ENCODE measurements at places on chromosomes 5 and 9.

GRCh38 chr9:12719431-12719830, 26.2 kb downstream of the TYRP1 start:
- DNase-seq, result peak; percentile 52

DNA sequence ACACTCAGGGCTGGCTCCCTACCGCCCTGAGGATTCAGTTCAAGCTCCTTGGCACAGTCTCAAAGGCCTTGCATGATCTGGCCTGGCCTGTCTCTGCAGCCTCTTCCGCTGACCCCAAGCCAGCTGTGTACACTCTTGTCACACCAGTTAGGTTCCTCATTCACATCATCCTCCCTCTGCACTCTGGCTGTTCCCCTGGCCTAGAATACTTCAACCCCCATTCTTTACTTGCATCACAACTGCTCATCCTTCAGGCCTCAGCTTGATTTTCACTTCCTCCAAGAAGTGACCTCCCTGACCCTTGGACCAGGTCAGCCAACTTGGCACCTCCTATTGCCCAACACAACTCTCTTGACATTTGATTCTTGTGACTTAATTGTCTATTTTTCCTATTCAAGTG, 18.9 kb upstream of the PFDN1 start:
- no peak for DNase-seq

DNA sequence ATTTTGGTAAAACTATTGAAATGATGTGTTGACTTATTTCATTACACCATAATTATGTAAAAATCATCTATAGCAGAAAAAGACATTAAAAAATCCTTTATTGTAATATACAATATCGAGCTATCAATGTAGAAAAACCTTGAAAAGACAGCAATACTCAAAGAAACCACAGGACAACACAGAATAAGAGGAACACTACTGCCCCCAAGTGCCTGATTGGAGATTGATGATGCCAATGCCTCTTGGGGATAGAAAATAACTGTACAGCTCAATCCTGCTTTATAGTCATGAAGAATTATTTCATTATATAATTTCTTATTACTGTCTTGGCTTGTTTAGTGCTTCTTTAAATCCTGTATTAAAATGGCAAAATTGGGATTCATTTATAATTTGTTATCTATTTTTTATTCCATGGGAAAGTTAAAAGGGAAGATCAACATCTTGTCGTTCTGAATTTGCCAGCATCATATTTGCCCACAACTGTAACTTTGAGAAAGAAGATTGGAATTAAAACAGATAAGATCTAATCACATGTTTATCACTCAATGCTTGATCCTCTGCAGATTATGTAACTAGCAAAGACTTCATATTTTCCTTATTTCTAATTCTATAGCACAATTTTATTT, 337.5 kb downstream of the CDH9 start:
- peak; percentile 91 for DNase-seq

DNA sequence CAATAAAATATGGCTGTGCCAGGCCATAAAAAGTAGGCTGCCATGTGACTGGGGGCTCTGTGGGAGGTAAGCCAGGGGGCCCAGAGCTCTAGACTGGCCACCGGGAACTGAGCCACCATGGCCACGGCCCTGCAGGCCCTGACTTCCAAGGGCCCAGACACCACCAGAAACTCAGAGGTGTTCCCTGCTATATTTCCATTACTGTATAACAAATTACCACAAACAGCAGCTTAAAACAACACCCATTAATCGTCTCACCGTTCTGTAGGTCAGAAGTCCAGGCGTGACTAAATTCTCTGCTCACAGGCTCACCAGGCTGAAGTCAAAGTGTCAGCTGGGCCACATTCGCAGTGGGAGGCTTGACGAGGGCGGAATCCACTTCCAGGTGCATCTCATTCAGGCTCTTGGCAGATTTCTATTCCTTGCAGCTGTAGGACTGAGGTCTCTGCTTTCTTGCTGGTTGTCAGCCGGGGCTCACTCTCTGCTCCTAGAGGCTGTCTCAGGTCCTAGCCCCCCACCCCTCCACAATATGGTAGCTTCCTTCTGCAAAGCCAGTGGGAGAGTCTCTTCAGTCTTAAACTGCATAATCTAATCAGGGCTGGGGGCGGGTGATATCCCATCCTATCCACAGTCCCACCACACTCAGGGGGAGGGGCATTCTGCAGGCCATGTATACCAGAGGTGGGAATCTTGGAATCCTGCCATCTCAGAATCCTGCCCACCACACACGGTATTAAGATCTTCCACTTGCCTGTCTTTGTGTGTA, 125.4 kb downstream of the C5orf15 start:
- no peak for DNase-seq

- DNase-seq, result no peak
Measured at GRCh38 chr5:3599226-3600105, 3.8 kb downstream of the IRX1 start.

- DNase-seq, result no peak
Measured at GRCh38 chr9:127078336-127078735, 44.1 kb downstream of the ANGPTL2 start.

- no peak for DNase-seq
Measured at GRCh38 chr9:87586731-87587355, 89.2 kb downstream of the DAPK1 start.

GRCh38 chr9:27572061-27572460, 1.2 kb downstream of the C9orf72 start:
- no peak for DNase-seq

DNA sequence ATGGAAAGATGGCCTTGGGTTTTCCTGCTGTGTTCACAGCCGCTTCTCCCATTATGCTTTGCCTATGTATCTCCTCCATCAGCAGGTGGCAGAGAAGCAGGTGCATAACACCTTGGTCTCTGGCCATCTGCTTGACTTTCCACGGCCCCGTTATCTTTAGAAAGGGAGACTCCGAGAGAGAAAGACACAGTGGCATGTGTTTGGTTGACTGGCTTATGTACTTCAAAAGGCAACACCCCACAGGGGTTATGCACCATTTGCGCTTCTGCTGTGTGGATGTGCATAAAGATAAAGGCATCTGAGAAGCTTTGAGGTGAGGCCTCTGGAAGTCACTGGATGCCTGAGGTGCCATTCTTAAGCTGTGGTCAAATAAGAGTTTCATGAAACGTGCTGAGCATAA, 138.4 kb downstream of the EGFLAM start:
- DNase-seq, result no peak

DNA sequence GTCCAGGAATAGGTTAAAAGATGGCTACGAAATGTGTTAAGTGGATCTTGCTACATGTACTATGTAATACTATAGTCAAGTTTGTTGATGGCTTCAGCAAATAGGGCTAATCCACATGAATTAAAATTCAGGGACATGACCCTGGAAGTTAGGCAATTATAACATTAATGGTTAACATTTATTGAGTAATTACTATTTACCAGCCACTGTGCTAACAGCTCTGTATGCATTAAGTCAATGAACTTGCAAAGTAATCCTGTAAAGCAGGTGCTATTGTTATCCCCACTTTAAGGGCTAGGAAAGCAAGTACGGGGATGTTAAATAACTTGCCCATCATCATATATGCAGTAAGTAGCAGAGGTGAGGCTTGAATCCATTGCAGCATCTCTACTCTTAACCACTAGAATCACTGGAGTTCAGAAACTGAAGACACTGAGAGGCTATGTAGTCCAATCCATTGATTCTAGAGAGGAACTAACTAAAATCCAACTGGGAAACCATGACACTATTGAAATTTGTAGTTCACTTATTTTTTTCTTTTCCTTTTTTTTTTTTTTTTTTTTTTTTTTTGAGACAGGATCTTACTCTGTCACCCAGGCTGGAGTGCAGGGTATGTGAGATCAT, 77.5 kb upstream of the SPINK5 start:
- no peak for DNase-seq

DNA sequence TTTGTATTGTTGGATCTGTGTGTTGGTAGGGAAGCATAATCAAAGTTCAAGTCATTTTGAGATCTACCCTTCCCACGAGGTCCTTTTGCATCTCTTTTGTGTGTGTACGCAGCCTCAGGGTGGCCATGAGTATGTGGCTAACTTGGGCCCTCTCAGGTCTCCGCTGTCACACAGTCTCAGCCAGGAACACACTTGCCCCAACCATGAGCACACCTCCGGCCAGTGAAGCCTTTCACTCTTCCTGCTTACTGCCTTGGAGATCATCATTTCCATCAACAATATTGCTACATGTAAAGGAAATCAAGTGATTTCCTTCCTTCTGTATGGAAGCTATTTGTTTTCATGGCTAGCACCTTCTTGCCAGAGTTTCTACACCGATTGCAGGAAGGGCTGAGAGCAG, 13.9 kb downstream of the ZNF346 start:
- DNase-seq, result no peak

DNA sequence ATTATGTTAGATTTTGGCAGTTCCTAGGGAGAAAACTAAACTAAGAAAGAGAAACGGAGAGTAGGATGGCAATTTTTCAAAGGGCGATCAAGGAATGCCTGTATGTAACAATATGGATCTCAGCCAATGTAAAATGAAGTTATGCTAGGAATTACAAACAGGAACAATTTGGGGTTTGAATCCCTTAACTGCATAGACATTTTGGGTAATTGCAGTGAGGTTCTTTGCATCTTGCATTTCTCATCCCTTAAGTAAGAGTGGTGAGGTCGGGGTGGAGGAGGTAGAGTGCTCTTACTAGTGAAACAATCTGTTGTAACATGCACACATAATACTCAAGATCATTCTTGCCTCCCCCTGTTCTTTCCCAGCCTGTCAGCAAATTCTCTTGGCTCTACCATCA, 137.6 kb downstream of the NPR3 start:
- no peak for DNase-seq

GRCh38 chr9:133656211-133657119, 20.3 kb downstream of the DBH start:
- no peak for DNase-seq

GRCh38 chr5:164505791-164506190, 1000.4 kb downstream of the MAT2B start:
- no peak for DNase-seq

- DNase-seq, result no peak
Measured at GRCh38 chr5:107876906-107877305, 206.2 kb upstream of the EFNA5 start.

GRCh38 chr9:93091453-93092081, 4.5 kb upstream of the CARD19 start:
- no peak for DNase-seq

DNA sequence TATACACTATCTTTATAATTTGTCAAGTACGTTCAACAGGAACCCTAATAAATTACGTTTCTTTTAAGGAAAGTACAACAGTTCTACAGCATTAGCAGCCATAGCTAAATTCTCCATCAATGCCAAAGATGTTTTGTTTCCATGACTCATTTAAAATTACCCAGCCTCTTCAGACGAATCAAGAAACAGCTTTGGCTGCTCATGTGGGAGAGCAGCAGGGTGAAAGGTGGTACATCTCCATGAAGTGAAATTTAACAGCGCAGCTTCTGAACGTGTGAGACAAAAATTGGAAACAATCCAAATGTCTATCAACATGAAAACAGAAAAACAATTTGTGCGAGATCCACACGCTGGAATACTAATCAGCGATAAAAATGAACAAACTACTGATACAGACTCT, 327.3 kb upstream of the CDH6 start:
- no peak for DNase-seq

- DNase-seq, result no peak
Measured at GRCh38 chr9:131676431-131676972, 63.4 kb downstream of the RAPGEF1 start.

- DNase-seq, result no peak
Measured at GRCh38 chr5:139930406-139930805, 112.7 kb downstream of the NRG2 start.

DNA sequence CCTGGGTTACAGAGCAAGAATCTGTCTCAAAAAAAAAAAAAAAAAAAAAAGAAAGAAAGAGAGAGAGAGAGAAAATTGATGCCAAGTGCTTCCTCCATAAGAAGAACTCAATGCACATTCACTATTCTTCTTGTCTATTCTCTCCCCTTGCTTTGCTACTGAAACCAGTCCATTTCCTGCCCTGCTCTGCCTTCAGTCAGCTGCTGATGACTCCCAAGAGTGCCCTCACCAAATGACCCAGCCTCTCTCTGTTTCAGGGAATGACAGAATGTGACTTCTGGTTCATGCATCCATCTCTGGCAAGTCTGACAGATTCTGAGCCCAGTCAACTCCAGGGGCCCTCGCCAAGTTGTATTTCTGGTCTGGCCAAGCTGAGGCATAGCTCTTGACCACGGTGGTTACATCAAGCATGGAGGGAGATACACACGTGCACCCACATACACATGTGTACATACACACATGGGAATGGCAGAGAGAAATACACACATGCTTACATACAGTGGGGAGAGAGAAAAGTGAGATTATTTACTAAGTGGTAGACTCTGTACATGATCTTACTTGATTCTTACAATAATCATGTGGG, 106.2 kb downstream of the NSG2 start:
- no peak for DNase-seq

DNA sequence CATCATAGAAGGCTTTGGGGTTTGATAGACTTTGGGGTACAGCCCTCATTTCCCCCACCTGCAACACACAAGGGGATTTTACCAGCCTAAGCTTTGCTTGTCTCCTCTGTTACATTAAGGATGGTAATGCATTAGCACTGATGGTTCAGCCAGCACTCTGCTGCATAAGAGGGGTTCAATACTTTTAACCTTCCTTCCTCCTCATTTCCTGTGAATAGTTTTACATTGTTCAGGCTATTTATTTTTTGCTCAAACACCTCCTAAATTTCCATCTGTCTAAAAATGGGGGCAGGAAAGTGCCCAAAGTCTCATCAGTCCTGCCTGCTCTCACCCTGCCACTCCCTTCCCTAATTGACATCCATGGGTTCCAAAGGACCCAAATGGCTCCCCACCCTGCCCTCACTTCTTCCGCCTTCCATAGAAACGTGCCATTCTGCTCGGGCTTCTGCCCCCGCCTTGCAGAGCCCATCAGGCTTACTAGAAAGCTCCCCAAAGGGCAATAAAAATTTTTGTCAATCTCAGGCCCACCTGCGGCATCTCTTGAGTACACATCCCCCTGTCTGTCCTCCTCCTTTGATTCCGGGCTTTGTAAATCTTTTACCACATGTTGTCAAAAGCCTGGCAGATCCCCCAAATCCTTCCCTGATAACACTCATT, 239.5 kb upstream of the SLC24A2 start:
- no peak for DNase-seq

GRCh38 chr5:33334829-33335228, 105.9 kb upstream of the TARS1 start:
- no peak for DNase-seq

DNA sequence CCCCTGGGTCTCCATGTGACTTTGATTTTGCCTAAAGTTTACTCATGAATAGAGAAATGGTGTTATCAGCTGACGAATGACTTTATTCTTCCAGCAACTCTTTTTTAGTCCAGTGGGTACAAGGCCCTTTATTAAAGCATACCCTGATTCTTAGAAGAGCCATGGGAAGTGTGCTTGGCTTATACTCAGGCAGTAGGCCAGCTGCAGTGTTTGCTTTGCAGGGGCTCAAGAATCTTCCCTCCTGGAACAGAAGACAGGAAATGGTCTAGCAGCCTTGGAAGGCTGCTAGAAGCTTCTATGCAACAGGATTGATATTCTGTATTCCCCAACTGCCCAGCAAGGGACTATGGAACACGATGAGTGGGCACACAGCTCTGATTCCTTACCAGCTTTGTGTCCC, 73.4 kb upstream of the PLPP6 start:
- DNase-seq, result no peak

GRCh38 chr5:143041972-143042770, 272.0 kb downstream of the ARHGAP26 start:
- DNase-seq, result no peak

- DNase-seq, result no peak
Measured at GRCh38 chr9:27339661-27340284, 42.8 kb upstream of the EQTN start.

- DNase-seq, result no peak
Measured at GRCh38 chr5:132019337-132019736, 7.9 kb upstream of the ACSL6 start.
